ENCODE measurements at places on chromosomes 4 and X.

GRCh38 chrX:93422693-93423092, 250.7 kb downstream of the NAP1L3 start:
- DNase-seq = no peak

DNA sequence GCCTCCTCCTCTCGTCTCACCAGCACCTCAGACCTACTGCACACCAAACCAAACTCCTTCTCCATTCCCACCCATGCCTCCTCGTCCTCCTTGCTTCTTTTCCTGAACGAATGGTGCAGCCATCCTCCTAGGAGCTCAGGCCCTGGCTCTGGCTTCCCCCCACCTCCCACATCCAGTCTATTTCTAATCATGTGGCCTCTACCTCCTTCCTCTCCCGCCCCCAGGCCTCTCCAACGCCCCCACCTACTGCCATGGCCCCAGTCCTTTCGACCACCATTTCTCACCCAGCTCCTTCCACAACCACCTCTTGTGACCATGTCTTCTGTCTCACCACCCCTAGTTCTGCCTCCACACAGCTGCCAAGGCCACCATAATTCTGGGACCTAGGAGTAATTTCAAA, 127.1 kb downstream of the PJA1 start:
- no peak for DNase-seq

DNA sequence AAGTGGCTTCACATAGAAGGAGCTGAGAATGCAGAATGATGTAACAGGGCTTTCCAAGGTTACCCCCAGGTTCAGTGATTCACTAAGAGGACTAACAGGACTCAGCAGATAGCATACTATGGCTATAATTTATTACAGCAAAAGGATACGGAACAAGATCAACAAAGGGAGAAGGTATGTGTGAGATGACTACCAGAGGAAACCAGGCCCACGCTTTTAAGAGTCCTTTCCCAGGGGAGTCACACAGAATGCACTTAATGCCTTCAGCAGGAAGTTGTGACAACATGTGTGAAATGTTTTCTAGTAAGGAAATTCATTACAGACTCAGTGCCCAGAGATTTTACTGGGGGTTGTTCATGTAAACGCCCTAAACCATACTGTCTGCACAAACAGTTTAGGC, 373.6 kb upstream of the MAGEB2 start:
- DNase-seq = no peak

DNA sequence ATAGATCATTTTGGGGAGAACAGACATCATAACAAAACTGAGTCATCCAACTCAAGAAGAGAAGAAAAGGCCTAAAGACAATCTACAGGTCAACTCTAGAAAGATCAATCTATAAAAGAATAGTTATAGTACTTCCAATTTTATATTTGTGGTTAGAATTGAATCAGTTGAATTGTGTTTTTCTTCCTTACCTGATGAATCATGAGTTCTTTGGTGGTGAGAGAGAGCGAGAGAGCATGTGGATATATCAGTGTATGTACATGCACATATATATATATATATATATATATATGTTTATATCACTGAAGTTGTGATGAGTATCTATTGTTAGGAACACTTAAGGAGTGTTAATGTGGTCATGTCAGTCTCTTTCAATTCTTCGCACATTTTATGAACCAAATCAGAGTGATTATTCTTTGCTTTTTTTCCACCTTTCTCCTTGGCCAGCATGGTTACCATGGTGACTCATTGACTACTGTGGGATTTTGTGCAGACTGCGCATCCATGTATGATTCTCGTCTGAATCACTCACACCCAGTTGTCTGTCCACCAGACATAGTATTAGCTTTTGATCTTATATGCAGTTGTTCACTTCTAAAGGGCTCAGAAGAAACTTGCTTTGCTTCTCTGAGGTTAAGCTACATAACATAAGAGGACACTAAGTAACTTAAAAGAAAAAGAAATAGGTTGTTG, 90.4 kb upstream of the RAB40AL start:
- DNase-seq = no peak

DNA sequence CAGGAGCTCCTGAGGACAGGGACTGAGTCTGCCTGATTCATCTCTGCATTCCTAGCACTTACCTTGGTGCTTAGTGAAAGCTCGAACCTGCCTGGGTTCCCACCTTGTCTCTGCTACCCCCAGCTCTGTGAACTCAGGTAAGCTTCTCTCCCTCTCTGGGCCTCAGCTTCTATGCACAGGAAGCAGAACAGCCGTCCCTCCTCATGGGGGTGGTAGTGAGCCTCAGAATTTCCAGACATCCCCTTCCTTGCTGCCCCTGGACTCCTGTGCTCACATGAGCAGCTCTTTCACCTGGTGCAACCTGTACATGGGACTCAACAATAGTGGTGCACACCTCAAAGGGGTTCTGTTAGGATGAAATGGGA, 50.8 kb downstream of the HTRA3 start:
- no peak for DNase-seq

DNA sequence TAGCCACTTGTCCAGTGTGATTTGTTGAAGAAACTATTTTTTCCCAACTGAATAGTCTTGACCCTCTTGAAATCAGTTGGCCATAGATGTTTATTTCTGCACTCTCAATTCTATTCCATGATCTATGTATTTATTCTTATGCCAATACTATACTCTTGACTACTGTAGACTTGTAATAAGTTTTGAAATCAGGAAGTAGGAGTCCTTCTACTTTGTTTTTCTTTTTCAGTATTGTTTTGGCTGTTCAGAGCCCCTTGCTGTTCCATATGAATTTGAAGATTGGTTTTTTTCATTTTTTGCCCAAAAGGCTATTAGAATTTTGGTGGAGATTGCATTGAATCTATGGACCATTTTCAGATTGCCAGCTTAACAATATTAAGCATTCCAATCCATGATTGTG, 10.2 kb downstream of the SAP30 start:
- DNase-seq = no peak

DNA sequence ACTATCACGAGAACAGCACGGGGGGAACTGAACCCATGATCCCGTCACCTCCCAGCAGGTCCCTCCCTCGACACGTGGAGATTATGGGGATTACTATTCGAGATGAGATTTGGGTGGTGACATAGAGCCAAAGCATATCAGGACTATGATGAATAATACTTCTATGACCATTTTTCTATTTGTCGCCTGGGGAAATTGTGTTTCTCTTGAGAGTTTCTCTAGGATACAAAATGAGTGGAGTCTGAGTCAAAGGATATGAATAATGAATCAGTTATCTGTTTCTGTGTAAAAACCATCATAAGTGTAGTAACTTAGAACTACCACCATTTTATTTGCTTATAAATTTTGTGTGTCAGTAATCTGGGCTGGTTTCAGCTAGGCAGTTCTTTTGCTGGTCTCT, 533.0 kb upstream of the ARX start:
- no peak for DNase-seq
